ENCODE measurements at places on chromosomes 7 and 10.

GRCh38 chr10:8504499-8504898 lies 450.0 kb downstream of the GATA3 start:
- no peak for DNase-seq

GRCh38 chr7:3434611-3435010 lies 133.6 kb downstream of the SDK1 start:
- DNase-seq, result no peak

DNA sequence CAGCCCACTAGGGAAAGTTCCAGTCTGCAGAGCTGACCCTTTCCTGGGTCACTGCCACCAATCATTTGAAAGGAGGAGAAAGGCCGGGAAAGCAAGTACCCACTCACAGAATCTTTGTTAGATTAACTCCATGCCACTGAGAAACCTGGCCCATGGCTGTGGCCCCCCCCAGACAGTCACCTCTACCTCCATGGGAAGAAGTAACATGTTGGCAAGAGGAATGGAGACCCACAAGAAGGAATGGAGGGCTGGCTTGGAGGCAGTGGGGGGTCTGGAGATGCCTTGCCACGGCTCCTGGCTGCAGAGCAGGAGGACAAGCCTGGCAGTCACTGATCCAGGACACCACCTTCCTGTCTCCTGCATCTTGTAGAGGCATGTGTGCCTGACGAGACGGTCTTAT lies 32.9 kb downstream of the CUZD1 start:
- no peak for DNase-seq

DNA sequence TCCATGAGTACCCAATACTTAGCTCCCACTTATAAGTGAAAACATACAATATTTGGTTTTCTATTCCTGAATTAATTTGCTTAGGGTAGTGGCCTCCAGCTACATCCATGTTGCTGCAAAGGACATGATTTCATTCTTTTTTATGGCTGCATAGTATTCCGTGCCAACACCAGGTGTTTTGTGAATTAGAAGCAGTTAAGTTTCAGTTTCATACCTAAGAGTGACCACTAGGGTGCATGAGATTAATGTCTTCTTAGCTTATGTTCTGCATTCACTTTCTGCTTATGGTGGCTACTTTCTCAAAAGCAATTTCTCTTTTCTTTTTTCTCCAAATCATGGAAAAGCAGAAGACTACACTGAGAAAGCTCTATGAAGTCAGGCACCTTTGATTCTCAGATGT lies 65.1 kb upstream of the VSTM2A start:
- DNase-seq, result no peak

- DNase-seq, result peak; percentile 38
Observed at GRCh38 chr10:111384556-111384955, 307.7 kb downstream of the ADRA2A start.

DNA sequence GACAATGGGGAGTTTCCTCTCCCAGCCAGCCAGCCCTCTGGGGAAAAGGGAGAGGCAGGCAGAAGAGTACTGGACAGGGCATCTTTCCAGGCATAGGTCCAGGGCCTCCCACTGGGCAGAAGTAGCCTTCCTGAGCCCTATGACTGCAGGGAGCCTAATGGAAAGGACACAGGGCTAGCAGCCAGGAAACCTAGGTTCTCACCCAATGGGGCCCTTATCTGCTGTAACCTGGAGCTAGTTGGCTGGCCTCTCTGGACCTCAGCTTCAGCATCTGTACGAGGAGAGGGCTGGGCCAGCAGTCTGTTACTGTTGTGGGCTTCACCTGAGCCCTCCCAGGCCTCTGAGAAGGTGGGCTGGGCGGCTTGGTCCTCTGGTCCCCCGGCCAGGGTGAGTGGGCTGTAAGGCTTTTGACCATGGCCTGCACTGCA lies 22.4 kb downstream of the LDB3 start:
- DNase-seq, result peak; percentile 46

GRCh38 chr7:20698469-20698868 lies 83.0 kb downstream of the ABCB5 start:
- no peak for DNase-seq

DNA sequence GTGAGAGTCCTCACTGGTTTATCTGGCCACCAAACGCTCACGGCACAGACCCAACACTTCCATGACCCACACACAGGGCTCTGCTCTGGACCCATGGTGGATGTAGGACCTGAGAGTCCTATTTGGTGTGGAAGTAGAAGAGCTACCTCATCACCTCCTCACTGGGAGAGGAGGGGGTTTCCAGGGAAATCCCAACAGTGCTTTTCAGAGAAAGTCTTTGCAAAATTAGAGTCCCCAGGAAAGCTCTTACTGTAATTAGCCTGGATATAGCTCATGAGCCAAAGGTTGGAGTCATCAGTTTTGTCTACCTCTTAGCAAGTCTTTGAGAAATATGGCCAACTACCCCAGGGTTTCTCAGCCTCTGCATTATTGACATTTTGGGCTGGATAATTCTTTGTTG lies 34.7 kb upstream of the TARP start:
- DNase-seq, result no peak

GRCh38 chr10:47184724-47185330 lies 115.2 kb upstream of the GDF10 start:
- no peak for DNase-seq

DNA sequence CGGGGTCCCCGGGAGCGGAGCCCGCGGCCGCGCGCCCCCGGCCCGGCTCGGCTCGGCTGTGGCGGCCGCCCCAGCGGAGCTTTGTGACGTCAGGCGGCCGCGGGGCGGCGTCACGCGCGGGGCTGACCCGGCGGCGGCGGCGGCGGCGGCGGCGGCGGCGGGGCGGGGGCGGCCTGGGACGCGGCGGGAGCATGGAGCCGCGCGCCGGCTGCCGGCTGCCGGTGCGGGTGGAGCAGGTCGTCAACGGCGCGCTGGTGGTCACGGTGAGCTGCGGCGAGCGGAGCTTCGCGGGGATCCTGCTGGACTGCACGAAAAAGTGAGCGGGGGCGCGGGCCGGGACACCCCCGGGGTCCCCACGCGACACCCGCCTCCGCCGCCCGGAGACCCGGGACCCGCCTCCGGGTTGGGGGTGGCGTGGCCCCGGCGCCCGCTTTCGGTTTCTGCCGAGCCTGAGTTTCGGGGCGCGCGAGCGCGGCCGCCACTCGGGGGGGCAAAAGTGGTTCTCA lies at the start of gene PWWP2B:
PWWP2B (plus strand) TSS at position 165 of the 506 bp plus-strand sequence; CDS start at position 192, 27 bp downstream.
- peak; percentile 44 for DNase-seq

- DNase-seq, result no peak
Observed at GRCh38 chr7:30971440-30971839, 7.7 kb downstream of the GHRHR start.

- DNase-seq, result peak; percentile 62
Observed at GRCh38 chr10:58576751-58577436, 64.2 kb downstream of the BICC1 start.

DNA sequence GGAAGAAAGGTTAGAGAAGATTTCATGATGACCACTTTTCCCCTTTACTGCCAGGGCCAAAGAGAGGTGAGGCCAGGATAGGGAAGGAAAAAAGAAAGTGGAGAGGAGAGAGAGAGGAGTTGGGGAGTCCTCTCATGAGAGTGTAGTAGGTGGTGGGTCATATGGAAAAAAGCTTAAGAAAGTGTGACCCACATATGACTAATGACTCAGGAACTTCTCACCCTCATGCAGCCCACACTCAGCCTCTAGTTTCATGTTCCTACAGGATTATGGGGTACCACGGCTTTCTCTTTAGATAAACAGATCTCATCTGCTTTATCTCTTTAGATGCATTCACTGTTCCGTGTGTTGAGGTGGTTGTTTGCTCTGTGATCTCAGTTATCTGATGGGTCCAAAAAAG lies 462.5 kb upstream of the IGFBP3 start:
- DNase-seq, result peak; percentile 77

GRCh38 chr10:107485019-107485418 lies 320.5 kb upstream of the SORCS1 start:
- no peak for DNase-seq

DNA sequence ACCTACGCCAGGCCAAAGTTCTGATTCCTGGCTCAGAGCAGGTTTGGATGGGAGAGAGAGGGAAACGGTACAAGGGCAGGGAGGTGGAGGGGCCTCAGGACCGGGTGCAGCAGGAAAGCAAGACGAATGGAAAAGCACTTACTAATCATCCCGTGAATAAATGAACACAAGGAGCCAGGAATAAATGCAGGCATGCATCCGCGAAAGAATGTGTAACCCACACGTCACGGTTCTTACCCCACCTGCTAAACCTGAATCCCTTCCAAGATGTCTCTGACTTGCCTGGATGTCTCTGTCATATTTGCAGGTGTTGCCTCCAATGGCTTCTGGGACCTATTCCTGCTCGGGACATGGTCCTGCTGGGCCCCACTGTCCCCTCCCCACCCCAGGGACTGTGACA lies 335.2 kb upstream of the RNF32 start:
- no peak for DNase-seq

GRCh38 chr10:96560966-96561887 lies 25.6 kb downstream of the TM9SF3 start:
- no peak for DNase-seq

- peak; percentile 75 for DNase-seq
Observed at GRCh38 chr10:15433850-15434537, 62.9 kb upstream of the FAM171A1 start.

- no peak for DNase-seq
Observed at GRCh38 chr10:71529207-71529827, 132.6 kb downstream of the CDH23 start.

GRCh38 chr10:30536578-30536977 lies 93.0 kb downstream of the LYZL2 start:
- DNase-seq, result no peak

DNA sequence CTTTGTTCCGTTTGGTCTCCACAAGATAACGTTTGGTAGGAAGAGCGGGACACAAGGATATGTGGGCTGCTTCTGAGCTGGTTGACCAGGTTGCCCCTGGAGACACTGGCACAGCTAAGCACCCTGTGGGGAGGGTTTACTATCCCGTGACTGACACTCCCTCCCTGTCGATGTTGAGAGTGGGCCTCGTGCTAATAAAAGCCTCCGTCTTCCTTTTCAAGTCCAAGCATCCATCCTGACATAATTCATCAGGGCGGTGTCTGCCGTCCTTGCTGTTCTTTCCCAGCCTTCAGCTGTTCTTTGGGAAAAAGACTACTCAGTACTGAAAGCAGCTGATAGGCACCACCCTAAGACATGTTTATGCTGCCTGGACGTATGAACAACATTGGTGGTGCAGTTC lies 49.6 kb downstream of the SHH start:
- DNase-seq, result no peak

DNA sequence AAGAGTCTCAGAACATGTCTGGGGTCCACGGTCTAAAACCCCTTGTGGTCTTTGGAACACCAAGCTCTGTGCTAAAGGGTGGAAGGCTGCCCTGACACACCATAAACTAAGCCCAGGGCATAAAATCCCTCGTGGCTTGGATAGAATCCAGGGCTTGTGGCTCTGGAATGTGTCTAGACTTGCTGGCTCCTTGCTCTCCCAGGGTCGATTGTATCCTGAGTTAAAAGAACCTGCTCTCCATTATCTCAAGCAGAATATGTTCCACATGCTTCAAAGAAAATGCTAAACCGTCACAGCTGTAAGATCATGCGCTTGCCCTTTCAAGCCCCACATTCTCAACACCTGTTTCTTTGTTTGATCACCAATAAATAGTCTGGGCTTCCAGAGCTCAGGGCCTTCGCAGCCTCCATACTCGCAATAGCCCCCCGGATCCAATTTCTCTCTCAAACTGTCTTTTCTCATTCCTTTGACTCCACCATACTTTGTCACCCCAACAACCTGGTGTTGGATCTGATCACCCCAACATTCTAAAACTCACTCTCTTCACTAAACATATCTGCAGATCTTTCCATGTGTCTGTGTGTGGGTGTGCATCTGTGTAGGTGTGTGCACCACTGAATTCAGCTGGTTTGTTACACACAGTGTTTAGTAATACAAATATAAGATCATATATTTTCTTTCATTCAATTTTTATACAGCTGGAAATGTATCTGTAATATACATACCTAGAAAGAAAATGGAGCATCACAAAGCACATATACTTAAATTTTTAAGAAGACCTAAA lies 238.5 kb downstream of the ZMYND11 start:
- DNase-seq, result peak; percentile 87

DNA sequence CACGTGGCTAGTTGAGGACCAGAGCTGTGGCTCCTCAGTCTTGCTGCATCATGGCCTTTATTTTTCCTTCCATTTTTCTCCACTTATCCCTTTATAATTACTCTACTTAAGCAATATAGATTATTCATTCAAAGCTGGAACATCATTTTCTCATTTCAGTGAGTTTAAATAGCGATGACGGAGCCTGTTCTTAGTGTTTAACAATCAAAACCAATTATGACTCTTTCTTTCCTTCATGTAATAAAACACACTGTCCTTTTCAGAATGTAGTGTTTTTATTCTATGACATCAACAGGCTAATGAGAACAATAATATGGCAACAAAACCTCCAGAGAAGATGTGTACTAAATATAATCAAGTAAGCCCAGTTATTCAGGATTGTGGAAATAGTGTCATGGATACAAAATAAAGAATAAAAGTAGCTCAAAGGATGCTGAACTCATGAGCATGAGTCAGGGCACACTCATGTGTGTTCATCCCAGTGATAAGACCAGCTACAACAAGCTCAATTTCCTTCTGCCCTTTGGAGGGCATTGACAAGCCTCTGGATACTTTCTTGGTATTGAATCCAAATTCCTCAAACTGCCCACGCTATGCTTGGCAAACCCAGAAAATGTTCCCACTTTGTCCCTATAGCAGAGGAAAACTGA lies 188.4 kb downstream of the CYP26A1 start:
- peak; percentile 50 for DNase-seq

DNA sequence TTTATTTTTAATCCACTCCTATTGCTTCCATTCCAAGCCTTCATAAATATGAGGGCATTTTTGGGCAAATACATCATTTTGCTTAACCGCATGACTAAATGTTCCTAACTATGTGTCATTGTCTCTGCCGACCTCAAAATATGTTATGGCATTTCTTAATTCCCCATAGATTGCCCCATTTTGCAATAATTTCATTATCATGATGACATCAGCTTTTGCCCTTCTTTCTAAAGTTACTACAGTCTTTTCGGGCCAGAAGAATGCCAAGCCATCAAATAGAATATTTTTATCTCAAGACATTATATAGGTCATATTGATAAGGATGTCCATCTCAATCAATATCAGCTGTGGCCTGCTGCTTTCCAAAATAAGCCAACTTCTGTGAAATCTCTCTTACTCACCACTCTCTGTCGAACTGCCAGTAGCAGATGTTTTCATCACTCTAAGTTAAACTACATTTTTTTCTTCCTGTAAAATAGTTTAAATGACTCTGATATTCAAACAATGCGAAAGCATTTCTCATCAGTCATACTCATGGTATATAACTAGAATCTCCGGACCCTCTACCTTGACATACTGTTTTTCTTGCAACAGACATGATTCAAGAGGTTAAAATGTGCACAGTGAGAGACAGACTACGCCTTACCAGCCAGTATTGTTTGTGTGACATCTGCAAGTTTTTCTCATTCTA lies 1254.6 kb upstream of the CELF2 start:
- DNase-seq, result peak; percentile 77

Data from EH (cell line).